ENCODE measurements at places on chromosomes 13 and 19.
A peak's percentile ranks its signal among the peaks of the same experiment; 100 is the strongest.

GRCh38 chr19:12947702-12948611, 2.3 kb downstream of the RAD23A start:
- no peaks in the 10 kb centered on the region for H3K27me3 ChIP-seq
- H3K36me3 ChIP-seq, result peaks cover 87% of the 10 kb centered on the region
- no peak overlapping the region for H3K4me3 ChIP-seq
- H3K27ac ChIP-seq, result no peak overlapping the region

GRCh38 chr19:44810234-44811121, 1.6 kb downstream of the BCAM start:
- DNase-seq, result no peak
- peaks cover 34% of the 10 kb centered on the region for H3K36me3 ChIP-seq
- peaks cover 20% of the 10 kb centered on the region for H3K4me1 ChIP-seq
- peak overlapping the region; percentile 75 for H3K27ac ChIP-seq

GRCh38 chr13:30148786-30149185, 158.6 kb downstream of the KATNAL1 start:
- H3K4me1 ChIP-seq, result peaks cover 2% of the 10 kb centered on the region
- no peaks in the 10 kb centered on the region for H3K27me3 ChIP-seq
- no peaks in the 10 kb centered on the region for H3K36me3 ChIP-seq
- no peak for DNase-seq

DNA sequence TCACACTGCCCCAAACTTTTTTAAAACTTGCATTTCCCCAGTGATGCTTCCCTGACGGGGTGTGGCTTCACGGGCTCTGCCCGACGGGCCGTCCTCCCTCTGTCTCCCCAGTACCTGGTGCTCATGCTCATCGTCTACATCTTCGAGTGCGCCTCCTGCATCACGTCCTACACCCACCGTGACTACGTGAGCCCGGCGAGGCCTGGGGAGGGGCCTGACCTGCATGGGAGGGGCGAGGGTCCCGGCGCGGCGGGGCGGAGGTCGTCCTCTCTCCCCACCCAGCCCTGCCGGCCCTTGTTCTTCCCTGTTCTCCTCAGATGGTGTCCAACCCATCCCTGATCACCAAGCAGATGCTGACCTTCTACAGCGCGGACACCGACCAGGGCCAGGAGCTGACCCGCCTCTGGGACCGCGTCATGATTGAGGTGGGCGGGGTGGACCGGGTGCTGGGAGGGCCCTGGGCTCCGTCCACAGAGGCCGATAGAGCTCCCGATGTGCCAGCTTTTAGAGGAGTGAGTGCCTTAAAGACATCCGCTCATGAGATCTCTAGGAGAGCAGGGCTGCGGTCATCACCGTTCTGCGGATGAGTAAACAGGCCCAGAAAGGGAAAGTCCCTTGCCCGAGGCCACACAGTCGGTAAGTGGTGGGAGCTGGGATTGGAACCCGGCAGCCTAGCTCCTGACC, 6.9 kb downstream of the UPK1A start:
- no peak for DNase-seq
- H3K36me3 ChIP-seq, result no peaks in the 10 kb centered on the region
- no peak overlapping the region for H3K27ac ChIP-seq
- no peaks in the 10 kb centered on the region for H3K4me1 ChIP-seq
- peaks cover 4% of the 10 kb centered on the region for H3K27me3 ChIP-seq

DNA sequence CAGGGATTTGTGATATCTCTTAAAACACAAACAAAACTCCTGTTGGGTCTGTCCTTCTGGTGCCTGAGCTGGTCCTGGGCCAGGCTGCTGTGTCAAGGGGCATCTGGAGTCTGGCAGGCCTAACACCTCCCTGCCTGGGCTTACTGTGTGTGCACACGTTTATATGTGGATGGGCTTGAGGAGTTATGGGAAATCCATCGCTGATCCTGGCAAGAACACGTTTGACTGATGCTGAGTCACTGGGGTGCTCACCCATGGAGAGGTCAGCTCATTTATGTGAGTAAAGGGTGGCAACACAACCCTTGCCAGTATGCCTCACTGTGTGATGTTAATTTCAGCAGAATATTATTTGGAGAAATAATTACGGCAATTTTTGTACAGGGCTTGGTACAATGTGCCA, 44.5 kb upstream of the PCDH8 start:
- no peaks in the 10 kb centered on the region for H3K27me3 ChIP-seq
- no peaks in the 10 kb centered on the region for H3K4me1 ChIP-seq
- no peak for DNase-seq
- no peak overlapping the region for H3K4me3 ChIP-seq
- no peak overlapping the region for H3K27ac ChIP-seq

DNA sequence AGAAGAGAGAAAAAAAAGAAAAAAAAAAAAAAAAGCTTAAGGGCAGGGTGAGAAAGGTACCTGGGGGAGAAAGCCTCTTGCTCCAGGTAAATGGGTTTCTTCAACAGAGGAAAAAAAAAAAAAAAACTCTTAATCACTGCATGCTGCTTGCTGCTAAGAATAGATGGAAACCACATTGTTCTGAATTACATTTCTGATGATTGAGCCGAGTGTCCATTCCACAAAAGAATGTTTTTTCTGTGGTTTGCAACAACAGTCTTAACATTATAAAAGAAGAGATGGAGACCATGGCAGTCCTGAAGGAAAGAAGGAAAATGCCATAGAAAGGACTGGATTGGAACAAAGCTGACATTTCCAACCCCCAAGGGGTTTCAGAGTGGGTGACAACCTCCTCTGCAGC, 1312.7 kb downstream of the SLITRK1 start:
- H3K36me3 ChIP-seq, result no peaks in the 10 kb centered on the region
- H3K4me1 ChIP-seq, result no peaks in the 10 kb centered on the region
- H3K27ac ChIP-seq, result no peak overlapping the region
- DNase-seq, result no peak

GRCh38 chr19:4059891-4060620, 6.6 kb downstream of the ZBTB7A start:
- H3K4me1 ChIP-seq, result peaks cover 19% of the 10 kb centered on the region
- DNase-seq, result peak; percentile 83
- H3K4me3 ChIP-seq, result peak overlapping the region; percentile 25
- peak overlapping the region; percentile 90 for H3K27ac ChIP-seq
- no peaks in the 10 kb centered on the region for H3K27me3 ChIP-seq
- peaks cover 30% of the 10 kb centered on the region for H3K36me3 ChIP-seq

GRCh38 chr19:3366753-3367627, 607 bp downstream of the NFIC start:
- H3K27me3 ChIP-seq, result no peaks in the 10 kb centered on the region
- peaks cover 7% of the 10 kb centered on the region for H3K4me1 ChIP-seq
- DNase-seq, result no peak
- H3K27ac ChIP-seq, result peak overlapping the region; percentile 85

DNA sequence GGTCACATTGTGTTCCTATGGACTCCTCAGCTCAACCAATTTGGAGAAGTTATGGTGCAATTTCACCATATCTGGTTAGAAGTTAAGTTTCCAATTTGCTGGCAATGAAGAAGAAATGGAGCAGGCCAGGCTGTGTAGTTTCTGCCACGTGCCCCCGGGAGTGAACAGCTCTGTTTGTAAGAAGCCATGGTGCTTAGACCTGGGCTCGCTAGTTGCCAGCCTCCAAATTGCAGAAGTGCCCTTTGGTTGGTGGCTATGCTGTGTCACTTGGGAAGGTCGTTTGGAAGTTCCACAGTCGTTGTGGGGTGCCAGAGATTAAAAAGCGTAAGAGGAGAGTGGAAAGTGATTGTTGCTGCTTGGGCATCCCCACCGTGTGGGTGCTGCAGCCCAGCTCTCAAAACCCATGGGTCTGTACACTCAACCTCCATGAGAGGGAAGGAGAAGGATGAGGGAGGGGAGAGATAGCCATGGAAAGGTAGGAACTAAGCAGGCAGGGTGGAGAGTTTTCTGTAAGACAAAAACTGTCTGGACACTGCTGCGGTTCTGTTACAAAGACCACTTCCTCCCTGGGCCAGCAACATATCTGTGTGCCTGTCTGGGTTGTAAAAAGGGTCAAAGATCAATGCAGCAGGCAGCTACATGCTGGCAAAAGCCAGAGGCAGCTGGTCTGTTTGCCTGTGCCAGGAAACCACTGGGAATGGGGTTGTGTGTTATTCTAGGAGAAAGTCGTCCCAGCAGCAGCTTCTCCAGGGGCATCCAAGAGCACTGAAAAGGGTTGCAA, 10.8 kb downstream of the ALOX5AP start:
- H3K36me3 ChIP-seq, result no peaks in the 10 kb centered on the region
- DNase-seq, result no peak
- no peak overlapping the region for H3K4me3 ChIP-seq
- H3K4me1 ChIP-seq, result peaks cover 29% of the 10 kb centered on the region
- peak overlapping the region; percentile 97 for H3K27ac ChIP-seq

- H3K4me3 ChIP-seq, result no peak overlapping the region
- H3K27me3 ChIP-seq, result no peaks in the 10 kb centered on the region
- no peak overlapping the region for H3K27ac ChIP-seq
- DNase-seq, result no peak
- H3K36me3 ChIP-seq, result no peaks in the 10 kb centered on the region
Observed at GRCh38 chr13:105165449-105166125, 1369.9 kb downstream of the EFNB2 start.

GRCh38 chr19:52331757-52332156, 4.3 kb upstream of the ZNF610 start:
- no peak for DNase-seq
- no peaks in the 10 kb centered on the region for H3K36me3 ChIP-seq
- H3K27me3 ChIP-seq, result no peaks in the 10 kb centered on the region
- H3K4me3 ChIP-seq, result no peak overlapping the region

DNA sequence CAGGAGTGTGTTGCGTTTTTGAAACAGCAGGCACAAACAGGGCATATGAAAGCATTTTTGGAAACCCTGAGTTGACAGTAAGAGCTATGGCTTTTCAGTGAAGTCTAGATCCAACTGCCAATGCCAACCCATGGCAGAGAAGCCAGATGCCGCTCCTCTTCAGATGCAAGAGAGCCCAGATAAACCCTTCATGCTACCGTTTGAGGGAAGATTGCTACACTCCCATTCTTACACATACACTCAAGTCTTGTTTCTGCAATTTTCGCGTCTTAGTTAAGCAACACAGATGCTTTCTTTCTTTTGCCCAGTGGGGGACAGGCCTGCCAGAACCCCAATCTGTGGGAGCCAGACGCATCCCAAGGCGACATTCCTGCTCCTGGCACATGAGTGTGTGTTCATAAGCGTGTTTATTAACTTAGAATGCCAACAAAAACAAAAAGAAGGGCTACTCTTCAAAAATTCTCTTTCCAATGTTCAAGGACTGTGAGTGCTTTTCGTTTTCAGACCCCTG, 10.4 kb downstream of the BORCS8 start:
- H3K27ac ChIP-seq, result no peak overlapping the region
- peaks cover 24% of the 10 kb centered on the region for H3K36me3 ChIP-seq
- DNase-seq, result no peak

DNA sequence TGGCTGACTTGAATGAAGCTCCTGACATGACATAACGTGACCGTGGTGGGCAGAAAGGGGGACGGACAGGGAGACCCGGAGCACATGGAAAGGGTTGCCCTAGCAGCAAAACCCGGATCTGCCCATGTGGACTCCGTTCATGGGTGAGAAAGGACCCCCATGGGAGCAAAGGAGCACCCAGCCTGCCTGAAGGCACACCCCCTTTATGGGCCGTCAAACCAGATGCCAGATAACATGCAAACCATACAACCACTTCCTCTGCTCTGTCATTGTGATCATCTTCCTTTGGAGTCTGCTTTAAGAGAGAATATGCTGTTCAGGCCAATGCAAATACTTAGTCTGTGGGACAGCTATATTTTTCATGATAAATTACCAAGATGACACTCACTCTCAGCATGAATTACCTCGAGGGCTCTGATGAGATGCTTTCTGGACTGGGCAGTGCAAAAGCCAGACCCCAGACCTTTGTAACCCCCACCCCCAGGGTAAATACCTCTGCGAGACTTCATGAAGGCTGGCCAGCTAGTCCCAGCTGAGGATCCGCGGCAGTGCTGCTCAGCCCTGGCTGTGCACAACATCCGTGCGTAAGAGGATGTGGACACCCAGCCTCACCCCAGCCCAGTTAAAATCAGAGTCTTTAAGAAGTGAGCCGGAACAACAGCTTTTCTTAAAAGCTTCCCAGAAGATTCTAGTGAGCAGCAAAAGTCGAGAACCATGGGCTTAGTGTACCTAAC, 126.6 kb downstream of the USP12 start:
- H3K36me3 ChIP-seq, result no peaks in the 10 kb centered on the region
- H3K4me3 ChIP-seq, result no peak overlapping the region
- H3K4me1 ChIP-seq, result peaks cover 7% of the 10 kb centered on the region
- no peaks in the 10 kb centered on the region for H3K27me3 ChIP-seq
- H3K27ac ChIP-seq, result no peak overlapping the region
- DNase-seq, result no peak

DNA sequence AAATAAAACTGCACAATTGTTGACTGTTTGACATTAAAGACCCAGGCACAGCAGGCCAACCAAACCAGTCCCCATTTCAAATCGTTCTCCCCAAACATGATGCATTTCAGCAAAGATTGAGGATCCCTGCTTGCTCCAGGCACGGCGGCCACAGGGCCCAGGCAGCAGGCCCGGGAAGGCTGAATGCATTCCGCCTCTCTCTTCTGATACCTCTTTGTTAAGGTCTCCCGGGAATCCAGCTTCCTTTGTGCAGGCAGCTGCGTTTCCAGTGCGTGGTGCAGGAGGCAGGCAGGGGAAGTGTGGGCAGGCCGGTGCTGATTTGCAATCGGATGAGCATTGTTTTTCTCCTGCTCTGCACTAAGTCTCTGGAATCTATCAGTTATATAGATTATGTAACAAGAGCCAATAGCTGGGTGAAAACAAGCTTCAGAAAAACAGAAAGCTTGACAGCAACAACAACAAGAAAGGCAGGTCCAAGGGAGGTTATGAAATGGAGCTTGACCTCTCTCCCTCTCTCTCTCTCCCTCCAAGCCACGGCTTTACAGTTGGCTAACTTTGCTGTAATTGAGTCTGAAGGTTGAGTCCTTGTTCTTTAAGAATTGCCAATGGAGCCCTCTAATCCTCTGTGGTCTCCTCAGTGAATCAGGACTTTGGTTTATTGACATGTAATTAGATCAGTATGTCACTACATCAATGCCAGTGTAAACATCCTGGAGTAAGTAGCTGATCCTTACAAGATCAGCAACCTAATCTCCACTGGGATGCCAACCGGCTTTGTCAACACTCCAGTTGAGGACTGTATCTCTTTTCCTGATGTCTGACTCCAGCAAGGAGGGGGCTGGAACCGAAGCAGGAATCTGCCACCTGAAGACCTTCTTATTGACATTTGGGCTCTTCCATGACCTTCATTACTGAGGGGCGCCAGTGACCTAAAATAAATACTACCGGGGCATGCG, 338.0 kb downstream of the TEX29 start:
- H3K27me3 ChIP-seq, result peaks cover 6% of the 10 kb centered on the region
- no peak overlapping the region for H3K4me3 ChIP-seq
- H3K36me3 ChIP-seq, result no peaks in the 10 kb centered on the region
- no peak overlapping the region for H3K27ac ChIP-seq
- no peak for DNase-seq
- H3K4me1 ChIP-seq, result no peaks in the 10 kb centered on the region

- H3K27ac ChIP-seq, result no peak overlapping the region
- peaks cover 2% of the 10 kb centered on the region for H3K4me1 ChIP-seq
- H3K36me3 ChIP-seq, result no peaks in the 10 kb centered on the region
- H3K27me3 ChIP-seq, result no peaks in the 10 kb centered on the region
- no peak for DNase-seq
Observed at GRCh38 chr13:97135883-97136282, 86.2 kb upstream of the MBNL2 start.

GRCh38 chr19:19747357-19748220, 14.7 kb upstream of the ZNF14 start:
- no peaks in the 10 kb centered on the region for H3K36me3 ChIP-seq
- DNase-seq, result no peak

- no peaks in the 10 kb centered on the region for H3K27me3 ChIP-seq
- no peak for DNase-seq
- no peak overlapping the region for H3K27ac ChIP-seq
- H3K4me1 ChIP-seq, result no peaks in the 10 kb centered on the region
- H3K4me3 ChIP-seq, result no peak overlapping the region
Observed at GRCh38 chr19:54178581-54179261, 5.8 kb upstream of the TMC4 start.

Measured in RWPE2 (cell line).